Naive thymus-derived CD8-positive, alpha-beta T cell (primary cell): ENCODE measurements at places on chromosomes 12 and 14.
A peak's percentile ranks its signal among the peaks of the same experiment; 100 is the strongest.

- DNase-seq = no peak
Measured at GRCh38 chr12:105262461-105263184, 26.6 kb upstream of the APPL2 start.

- DNase-seq = peak; percentile 82
Measured at GRCh38 chr14:91870001-91870400, 2.7 kb upstream of the TC2N start.

DNA sequence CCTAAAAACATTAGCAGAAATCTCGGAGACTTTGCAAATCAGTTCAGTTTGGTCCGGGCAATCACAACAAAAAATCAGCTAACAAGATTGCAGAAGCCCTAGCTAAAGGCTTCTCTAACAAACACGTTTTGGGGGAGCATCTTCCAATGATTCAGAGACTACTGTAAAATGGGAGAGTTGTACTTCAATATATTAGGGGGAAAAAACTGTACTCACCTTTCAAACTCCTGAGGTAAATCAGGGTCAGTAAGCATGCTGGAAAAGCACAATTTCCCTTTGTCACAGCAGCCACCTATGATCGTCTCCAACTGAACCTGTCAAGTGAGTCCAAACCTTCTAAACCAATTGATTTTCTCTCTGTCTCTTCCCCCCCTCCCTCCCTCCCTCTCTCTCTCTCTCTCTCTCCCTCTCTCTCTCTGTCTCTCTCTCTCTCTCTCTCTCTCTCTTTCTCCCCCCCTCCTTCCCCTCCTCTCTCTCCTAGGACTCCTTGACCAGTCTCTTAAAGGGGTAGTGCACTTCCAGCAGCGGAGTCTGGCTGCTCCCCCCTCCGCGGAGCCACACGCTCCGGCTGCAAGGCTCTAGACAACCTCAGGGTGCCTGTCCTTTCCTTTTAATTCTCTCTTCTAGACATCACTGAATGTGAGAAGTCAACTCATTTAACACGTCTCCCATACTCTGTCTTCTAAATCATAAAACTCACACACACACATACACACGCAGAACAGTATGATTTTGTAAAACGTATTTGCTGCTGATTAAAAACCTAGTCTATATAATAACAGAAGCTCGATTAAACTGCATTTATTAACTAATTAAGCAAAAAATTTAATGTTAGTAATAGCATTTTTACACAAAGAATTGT, at the start of gene SOX5:
Gene SOX5 (minus strand): TSS at position 323 of the 862 bp plus-strand sequence. CDS start 69 bp downstream, at position 254.
- no peak for DNase-seq

DNA sequence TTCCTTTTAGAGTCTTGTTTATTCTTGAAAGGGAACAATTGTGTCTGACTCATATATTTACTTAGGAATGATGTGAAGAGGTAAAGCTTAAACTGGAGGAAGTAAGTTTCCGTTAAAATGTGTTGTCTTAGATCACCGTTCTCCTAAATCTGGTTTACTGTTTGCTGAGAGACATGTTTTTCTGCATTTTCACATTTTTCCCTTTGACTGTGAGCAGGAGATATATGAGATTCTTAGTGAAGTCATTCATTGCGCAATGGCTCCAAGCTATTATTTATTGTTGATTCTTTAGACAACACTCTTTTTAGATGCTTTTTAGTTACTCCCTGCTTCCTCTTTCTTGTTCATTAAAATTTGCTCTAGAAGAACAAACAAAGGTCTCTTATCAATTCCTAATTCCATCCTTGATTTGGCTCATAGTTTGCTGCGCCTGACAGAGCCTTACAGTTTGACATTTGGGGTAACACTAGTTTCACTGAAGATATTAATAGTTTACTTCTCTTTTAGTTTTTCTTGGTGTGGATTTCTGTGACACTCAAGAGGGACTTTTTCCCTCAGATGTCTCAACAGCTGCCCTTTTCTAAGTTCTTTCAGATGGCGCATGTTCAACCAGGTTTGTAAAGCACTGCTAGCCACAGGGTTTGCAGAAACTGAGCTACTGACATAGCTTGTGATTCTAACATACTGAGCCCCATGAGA, 11.4 kb downstream of the CLECL1 start:
- DNase-seq = no peak

DNA sequence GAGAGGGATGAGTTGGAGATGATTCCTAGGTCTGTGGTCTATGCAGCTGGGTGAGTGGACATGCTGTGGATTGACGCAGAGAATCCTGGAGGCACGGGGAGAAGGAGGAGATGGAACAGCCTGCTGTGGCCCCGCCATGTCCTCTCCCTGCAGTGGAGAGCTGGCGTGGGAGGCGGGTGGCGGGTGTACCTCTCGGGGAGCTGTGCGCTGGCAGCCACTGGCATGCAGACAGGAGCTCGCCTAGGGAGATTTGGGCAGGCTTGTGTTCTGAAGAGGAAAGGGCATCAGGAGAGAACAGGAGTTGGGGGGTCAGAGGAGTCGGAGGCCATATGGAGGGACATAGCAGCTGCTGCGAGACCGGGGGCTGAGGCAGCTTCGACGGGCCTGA, 56.1 kb downstream of the TECPR2 start:
- DNase-seq = no peak

DNA sequence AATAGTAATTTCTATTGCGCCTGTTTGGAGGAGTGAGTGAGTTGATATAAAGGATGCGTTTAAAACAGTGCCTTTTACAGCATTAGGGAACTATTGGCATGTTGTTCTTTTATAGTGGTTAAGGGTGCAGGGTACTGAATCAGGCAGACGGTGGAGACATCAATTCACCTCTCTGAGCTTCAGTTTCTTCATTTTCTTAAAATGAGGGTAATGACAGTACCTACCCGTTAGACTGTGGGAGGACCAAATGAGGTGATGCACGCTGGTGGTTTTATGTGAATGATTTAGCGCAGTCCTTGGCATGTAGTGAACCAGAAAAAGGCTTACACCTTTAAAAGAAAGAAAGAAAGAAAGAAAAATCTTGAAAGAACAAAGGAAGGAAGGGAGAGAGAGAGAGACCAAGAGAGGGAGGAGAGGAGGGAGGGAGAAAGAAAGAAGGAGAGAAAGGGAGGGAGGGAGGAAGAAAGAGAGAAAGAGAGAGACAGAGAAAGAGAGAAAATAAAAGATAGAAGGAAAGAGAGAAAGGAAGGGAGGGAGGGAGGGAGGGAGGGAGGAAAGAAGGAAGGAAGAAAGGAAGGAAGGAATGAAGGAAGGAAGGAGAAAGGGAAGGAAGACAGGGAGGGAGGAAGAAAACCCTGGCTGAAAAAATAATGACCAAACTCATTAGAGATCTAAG, 22.2 kb upstream of the CCND2 start:
- DNase-seq = peak; percentile 33

GRCh38 chr14:93970965-93971634, 5.3 kb downstream of the ASB2 start:
- no peak for DNase-seq

DNA sequence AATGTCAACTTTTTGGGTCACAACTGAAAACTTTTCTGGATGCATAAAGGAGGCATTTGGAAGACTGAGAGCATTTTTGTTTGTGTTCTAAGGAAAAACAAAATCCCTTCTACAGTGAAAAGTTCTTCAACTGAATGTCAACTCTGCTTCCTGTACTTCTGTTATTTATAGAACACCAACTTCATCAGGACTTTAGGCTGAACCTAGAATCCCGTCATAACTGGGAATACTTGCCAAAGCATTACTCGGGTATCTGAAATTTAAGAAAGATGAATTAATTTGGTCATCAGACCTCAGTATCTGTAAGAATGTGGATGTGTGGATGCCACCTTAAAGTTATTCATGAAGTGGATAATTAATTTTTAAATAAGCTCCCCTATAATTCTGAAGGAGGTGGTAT, 73.2 kb downstream of the FERMT2 start:
- DNase-seq = no peak

DNA sequence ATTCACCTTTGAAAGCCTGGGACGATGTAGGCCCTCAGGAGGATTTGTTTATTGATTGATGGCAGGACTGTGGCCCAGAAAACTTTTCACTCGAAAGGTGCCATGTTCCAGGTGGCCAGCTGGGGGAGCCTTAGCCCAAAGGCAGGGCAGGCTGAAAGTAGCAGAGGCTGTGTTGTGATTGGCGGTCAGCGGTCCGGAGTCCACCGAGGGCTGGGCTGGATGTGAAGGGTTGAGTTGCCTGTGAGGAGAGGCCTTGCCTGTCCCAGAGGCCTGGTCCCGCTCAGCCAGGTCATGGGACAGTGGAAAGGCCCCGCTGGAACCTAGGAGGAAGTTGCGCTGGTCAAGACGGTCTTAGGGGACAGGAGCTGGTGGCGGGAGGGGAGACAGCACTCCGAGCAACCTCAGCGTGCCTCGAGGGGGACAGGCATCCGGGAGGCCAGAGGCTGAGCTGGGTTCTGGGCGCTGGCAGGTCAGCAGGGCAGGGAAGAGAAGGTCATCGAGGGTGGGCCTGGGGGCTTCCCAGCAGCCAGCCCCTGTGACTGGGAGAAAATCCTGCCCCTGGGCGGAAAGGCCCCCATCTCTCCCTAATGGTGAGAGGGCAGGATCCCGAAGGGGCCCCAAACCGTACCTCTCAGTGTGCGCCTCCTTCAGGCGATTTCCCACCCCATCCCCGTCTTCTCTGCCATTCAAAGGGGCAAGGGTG, 26.3 kb downstream of the CMA1 start:
- peak; percentile 23 for DNase-seq

DNA sequence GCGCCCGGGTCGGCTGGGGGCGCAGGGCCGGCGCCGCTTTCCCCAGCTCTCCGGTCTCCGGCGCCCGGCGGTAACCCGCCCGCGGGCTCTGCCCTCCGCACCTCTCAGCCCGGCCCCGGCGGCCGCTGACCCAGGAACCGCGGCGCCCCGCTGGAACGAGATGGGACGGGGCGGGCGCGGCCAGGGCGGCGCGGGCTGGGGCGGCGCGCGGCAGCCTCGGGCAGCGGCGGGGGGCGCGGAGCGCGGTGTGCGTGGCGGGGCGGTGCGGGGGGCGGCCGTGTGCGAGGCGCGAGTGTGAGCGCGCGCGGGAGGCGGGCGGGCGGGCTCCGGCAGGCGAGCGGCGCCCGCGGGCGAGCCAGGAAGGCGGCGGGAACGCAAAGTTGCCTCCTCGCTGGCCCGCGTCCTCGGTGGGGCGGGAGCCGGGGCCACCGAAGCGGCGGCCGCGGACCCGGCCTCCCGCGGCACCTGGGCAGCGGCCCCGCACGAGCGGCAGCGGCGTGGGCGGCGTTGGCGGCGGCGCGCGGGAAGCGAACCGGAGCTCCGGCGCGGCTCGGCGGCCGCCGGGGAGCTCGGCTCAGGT, 671 bp upstream of the DIO3 start:
- DNase-seq = no peak
